ENCODE measurements at places on chromosomes 1 and 21. TPM values are rescaled to one million over a fixed set of nuclear protein-coding genes. Genes with fewer than 3 reads are reported as not detected.

The CEP85 gene
- polyA plus RNA-seq: 23.6 TPM

The BATF3 gene
- polyA plus RNA-seq: 1.3 TPM

The CDK11A gene
- polyA plus RNA-seq: 23.9 TPM

GRCh38 chr1:118898712-118899111, 89.4 kb downstream of the TBX15 start:
- no peak for DNase-seq

DNA sequence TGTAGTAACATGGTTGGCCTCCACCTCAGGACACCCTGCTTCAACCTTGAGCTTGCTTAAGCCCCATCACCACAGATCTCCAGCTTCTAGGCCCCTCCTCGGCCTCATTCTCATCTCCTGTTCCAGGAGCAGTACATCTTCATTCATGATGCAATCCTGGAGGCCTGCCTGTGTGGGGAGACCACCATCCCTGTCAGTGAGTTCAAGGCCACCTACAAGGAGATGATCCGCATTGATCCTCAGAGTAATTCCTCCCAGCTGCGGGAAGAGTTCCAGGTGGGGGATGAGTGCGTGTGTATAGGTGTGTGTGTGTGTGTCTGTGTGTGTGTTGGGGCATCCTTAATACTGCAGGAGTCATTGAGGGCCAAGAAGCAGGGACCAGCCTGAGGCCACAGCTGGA, 79.6 kb downstream of the PTPRU start:
- DNase-seq: no peak

The KIAA0040 gene
- 11.1 TPM for polyA plus RNA-seq

The WDTC1 gene
- polyA plus RNA-seq: 28.7 TPM

- DNase-seq: no peak
These were observed 517 bp downstream of the LRIG2 start for GRCh38 chr1:113073479-113073950.

The CR1L gene
- 0.52 TPM for polyA plus RNA-seq

The MYBPHL gene
- 1.2 TPM for polyA plus RNA-seq

GRCh38 chr1:27931184-27931583, 3.6 kb upstream of the SMPDL3B start:
- DNase-seq: no peak

DNA sequence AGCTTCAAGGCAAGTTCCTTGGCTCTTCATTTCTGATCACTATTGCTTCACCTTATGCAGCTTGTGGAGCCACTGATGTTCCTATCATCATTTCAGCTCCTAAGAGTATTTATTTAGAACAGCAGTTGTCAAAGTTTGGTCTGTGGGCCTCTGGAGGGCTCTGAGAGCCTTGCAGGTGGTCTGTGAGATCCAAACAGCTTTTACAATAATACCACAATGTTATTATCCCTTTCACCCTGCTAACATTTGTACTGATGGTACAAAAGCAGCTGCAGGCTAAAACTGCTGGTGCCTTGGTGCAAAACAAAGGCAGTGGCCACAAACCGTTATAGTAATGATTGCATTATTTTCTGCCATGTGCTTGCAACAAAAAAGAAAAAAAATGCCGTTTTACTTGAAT, 33.8 kb downstream of the PATJ start:
- DNase-seq: no peak

- peak; percentile 14 for DNase-seq
These were observed 99.4 kb downstream of the GIPC2 start for GRCh38 chr1:78145105-78145580.

- DNase-seq: no peak
These were observed 22.4 kb upstream of the ASB17 start for GRCh38 chr1:75954586-75954985.

The TMEM269 gene
- 0.83 TPM for polyA plus RNA-seq

DNA sequence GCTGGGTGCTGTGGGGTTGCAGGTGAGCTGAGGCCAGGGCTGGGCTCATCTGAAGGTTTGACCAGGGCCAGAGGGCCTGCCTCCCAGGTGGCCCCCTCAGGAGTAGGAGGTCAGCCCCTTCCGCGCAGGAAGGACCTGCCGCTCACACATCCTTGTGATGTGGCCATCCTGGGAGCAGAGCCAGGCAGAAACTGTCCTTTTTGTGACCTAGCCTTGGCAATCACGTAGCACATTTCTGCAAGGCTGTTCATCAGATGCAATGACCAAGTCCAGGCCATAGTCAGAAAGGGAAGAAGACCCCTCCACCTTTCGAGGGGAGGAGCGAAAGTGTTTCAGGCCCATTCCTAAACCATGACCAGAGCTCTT, 55.5 kb upstream of the TRAPPC10 start:
- DNase-seq: no peak

GRCh38 chr1:70587872-70588366, 176.9 kb downstream of the CTH start:
- no peak for DNase-seq

GRCh38 chr21:33036430-33037162, 10.9 kb downstream of the OLIG2 start:
- DNase-seq: no peak

The FMOD gene
- 75.8 TPM for polyA plus RNA-seq

GRCh38 chr1:150364231-150365003, 470 bp downstream of the RPRD2 start:
- DNase-seq: no peak

GRCh38 chr1:200771625-200772555, 33.2 kb downstream of the CAMSAP2 start:
- DNase-seq: no peak

- DNase-seq: no peak
These were observed 75.5 kb upstream of the DYNLT5 start for GRCh38 chr1:66676613-66677298.

The LRRC8B gene
- 3.1 TPM for polyA plus RNA-seq

- DNase-seq: no peak
These were observed 48.1 kb upstream of the MPC2 start for GRCh38 chr1:167984886-167985489.

DNA sequence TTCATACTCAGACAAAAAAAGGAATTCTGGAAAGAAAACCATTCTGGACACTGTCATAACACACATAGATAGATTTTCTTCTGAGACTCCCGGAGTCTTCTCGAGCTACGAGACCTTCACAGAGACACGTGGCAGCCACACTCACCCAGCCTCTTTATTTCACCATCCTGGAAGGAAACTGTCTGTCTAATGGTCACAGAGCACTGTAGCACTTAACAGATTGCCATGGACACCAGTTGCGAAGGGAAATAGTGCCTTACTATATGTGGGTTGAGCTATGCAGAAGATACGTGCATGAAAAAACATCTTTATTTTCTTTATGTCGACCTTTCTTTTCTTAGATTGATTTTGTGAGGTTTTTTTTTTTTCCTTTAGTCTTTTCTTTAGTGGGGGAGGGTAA, 57.9 kb downstream of the ZP4 start:
- DNase-seq: no peak

- no peak for DNase-seq
These were observed 19.3 kb downstream of the B3GALT5 start for GRCh38 chr21:39631842-39632562.

DNA sequence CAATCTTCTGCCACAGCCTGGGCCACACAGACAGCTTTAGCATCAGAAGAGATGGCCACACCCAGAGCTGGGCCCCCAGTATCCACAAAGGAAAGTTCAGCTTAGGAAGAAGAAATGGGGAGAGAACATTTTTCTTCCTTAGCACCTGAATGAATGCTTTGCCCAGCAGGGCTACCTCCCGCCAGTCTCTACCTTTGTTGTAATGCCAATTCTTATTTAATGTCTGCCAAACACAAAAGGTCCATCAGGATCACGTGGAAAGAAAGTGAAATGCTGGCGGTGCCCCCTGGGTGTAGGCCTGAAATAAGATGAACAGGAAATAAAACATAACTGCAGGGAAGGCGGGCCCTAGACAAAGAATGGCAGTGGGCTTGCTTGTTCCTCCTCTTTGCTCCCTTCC, 125.6 kb downstream of the CACNA1E start:
- DNase-seq: no peak

DNA sequence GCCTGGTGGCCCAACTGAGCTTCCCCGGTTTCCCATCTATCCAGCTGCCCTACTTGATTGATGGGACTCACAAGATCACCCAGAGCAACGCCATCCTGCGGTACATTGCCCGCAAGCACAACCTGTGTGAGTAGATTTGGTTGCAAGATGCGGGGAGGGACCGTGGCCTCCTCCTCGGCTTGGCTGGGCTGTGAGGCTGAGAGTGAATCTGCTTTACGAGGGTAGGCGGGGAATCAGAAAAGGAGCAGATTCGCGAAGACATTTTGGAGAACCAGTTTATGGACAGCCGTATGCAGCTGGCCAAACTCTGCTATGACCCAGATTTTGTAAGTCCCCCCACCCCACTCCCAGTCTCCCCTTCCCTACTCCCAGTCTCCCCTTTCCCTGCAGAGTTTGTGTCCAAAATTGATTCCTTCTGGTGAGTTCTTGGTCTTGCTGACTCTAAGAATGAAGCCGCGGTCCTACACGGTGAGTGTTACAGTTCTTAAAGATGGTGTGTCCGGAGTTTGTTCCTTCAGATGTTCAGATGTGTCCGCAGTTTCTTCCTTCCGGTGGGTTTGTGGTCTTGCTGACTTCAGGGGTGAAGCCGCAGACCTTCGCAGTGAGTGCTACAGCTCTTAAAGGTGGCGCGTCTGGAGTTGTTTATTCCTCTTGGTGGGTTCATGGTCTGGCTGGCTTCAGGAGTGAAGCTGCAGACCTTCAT, 1.5 kb downstream of the GSTM2 start:
- no peak for DNase-seq

GRCh38 chr21:34336756-34337391, 26.9 kb upstream of the KCNE2 start:
- DNase-seq: no peak

GRCh38 chr1:223727541-223727940, 15.2 kb downstream of the CAPN2 start:
- DNase-seq: no peak

DNA sequence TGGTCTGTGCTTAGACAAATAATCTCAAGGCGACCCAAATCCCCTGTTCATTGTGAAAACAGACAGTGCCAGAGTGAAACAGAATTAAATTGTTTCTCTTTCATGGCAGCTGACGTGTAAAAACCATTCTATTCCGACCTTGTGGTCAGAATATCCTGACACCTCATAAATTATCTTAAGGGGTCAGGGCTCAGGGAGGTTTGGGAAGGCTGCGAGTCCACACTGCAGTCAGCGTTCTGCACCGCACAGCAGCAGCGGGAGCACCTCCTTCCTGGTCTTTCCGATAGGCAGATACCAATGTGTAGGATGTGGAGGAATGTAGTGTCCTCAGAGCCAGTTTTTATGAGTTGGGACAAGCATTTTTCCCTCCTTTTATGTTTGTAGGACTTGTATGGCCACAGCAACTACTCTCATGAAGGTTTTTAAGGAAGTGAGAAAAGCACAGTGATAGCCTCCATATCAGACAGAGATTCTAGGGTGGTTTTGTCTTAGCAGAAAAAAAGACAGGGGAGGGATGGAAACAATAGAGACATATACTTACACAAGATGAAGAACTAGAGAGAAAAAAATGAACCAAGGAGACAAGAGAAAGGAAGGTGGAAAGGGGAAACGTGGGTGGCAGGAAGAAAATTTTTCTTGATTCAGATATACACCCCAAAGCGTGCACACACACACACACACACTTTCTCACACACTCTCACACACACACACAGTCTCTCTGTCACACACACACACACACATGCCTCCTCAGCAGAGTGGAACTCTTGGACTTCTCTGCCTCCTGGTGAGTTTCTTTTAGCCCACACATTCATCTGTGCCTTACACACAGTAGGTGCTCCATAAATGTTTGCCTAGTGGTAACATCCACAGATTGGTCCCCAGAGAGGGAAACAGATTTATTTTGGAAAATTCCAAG, 68.6 kb downstream of the NTMT2 start:
- DNase-seq: no peak

GRCh38 chr1:219161371-219161770, 12.3 kb upstream of the LYPLAL1 start:
- DNase-seq: no peak

Data from forelimb muscle (tissue), 1 donor.